ENCODE measurements at places on chromosomes 11 and 22. TPM values are rescaled to one million over a fixed set of nuclear protein-coding genes. Genes with fewer than 3 reads are reported as not detected.

The SYT12 gene
- 0.25 TPM for total RNA-seq

The OR8D4 gene
- total RNA-seq = not detected

The GVQW3 gene
- 2.4 TPM for total RNA-seq

The TTC36 gene
- 1.6 TPM for total RNA-seq

The NLRP6 gene
- 2.7 TPM for total RNA-seq

The MB gene
- 2.0 TPM for total RNA-seq

The PRRG4 gene
- total RNA-seq = 9.7 TPM

The RAG2 gene
- total RNA-seq = not detected

The POLA2 gene
- 14.2 TPM for total RNA-seq

The UBQLNL gene
- 0.74 TPM for total RNA-seq

The MS4A15 gene
- total RNA-seq = not detected

The GAL3ST3 gene
- not detected for total RNA-seq

The TMEM132A gene
- 18.6 TPM for total RNA-seq

The UPK3A gene
- total RNA-seq = not detected

The BRSK2 gene
- 0.51 TPM for total RNA-seq

The SMIM38 gene
- 1.3 TPM for total RNA-seq

The CTSF gene
- total RNA-seq = 39.6 TPM

The CCDC116 gene
- 0.71 TPM for total RNA-seq

Data from lung (tissue), 17 donors.